ENCODE measurements at places on chromosomes 5 and 9. TPM values are rescaled to one million over a fixed set of nuclear protein-coding genes. Genes with fewer than 3 reads are reported as not detected.

- H3K27me3 ChIP-seq, result no peaks in the 10 kb centered on the region
- no peak for DNase-seq
These were observed 184.4 kb upstream of the FTMT start for GRCh38 chr5:121667292-121667691.

GRCh38 chr5:150901446-150901845, 3.3 kb downstream of the ZNF300 start:
- H3K36me3 ChIP-seq, result no peaks in the 10 kb centered on the region
- H3K27ac ChIP-seq, result no peak overlapping the region
- H3K4me1 ChIP-seq, result no peaks in the 10 kb centered on the region
- DNase-seq, result no peak
- H3K4me3 ChIP-seq, result no peak overlapping the region

DNA sequence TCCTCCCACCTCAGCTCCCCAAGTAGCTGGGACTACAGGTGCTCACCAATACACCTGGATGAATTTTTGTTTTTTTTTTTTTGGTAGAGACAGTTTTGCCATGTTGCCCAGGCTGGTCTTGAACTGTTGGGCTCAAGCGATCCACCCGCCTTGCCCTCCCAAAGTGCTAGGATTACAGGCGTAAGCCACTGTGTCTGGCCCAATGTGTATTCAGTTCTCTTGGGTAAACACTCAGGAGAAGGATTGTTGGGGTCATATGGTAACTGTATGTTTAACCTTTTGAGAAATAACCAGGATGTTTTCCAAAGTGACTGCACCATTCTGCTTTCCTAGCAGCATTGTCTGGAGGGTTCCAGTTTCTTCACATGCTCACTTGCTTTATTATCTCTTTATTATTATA, 67.4 kb downstream of the TNPO1 start:
- no peaks in the 10 kb centered on the region for H3K27me3 ChIP-seq
- no peak overlapping the region for H3K27ac ChIP-seq
- no peak for DNase-seq
- peaks cover 98% of the 10 kb centered on the region for H3K36me3 ChIP-seq
- H3K4me1 ChIP-seq, result no peaks in the 10 kb centered on the region

DNA sequence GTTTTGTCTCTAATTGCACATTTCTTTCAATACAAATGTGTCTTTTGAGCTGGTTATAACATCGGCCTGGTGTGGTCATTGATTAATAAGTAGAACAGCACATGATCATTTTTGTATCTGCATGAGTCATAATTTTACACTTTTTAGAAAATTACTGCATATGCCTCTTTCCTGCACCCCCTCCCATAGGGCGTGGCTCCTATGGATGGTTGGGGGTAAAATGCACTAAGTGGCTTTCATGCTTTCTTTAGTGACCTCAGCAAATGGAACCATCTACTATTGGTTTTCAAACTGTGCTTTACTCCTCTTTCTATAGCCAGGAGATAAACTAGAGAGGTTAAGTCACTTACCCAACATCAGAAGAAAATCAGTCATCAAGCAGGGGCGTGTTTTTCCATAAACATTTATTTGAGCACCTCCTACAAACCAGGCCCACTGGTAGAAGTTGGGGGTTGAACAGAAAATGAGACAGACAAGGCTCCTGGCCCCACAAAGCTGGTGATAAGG, 3.8 kb downstream of the ANXA6 start:
- peaks cover 74% of the 10 kb centered on the region for H3K4me1 ChIP-seq
- no peak for DNase-seq
- no peak overlapping the region for H3K27ac ChIP-seq
- no peak overlapping the region for H3K4me3 ChIP-seq
- H3K36me3 ChIP-seq, result no peaks in the 10 kb centered on the region

DNA sequence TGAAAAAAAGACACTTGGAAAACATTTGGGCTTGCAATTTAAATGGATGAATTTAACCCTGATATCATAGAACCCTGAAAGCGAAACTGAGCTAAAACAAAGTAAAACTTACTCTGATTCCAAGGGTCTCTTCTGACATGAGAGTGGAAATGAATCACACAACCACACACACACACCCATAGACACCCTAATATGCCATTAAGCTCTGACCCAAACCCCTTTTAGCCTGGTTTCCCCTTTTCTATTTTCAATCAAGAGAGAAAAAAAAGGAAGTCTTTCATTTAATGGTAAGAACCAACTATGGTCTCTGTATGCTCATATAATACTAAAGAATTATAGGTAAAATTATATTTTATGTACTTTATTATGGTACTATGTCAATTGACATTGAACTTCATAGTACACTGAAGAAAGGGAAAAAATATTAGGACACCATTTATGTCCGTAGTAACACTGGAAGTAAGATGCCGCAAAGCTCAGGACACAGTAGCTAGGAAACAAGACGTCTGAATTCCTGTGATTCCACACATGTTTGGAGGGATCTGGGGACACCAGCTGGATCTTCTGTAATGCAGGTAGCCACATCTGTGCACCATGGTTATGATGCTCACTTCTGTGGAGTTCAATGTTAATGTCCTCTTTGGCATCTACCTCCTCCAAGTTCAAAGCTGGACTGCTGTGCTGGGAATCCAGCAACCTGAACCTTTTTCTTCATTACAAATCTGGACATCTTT, 95.8 kb downstream of the PCSK1 start:
- peak overlapping the region; percentile 11 for H3K27ac ChIP-seq
- no peaks in the 10 kb centered on the region for H3K27me3 ChIP-seq
- peaks cover 15% of the 10 kb centered on the region for H3K4me1 ChIP-seq
- DNase-seq, result no peak

DNA sequence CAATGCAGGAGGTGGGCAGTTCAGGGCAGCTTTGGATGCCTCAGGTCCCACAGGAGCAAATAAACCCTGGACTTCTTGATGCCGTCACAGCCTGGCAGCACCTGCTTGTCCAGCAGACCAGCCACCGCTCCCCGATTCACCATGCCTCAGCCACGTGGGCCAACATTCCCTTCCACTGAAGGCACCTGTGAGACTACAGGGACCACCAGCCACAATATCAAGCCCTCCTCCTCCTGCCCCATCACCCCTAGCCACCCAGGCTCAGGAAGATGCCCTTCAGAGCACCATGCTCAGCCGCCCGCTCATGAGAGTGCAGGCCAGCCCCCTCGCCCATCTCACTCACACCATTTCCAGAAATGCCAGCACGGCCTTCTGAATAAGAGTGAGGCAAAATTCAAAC, 234.7 kb downstream of the SYK start:
- no peaks in the 10 kb centered on the region for H3K36me3 ChIP-seq
- no peak for DNase-seq
- H3K27me3 ChIP-seq, result no peaks in the 10 kb centered on the region
- H3K4me3 ChIP-seq, result no peak overlapping the region
- no peak overlapping the region for H3K27ac ChIP-seq

DNA sequence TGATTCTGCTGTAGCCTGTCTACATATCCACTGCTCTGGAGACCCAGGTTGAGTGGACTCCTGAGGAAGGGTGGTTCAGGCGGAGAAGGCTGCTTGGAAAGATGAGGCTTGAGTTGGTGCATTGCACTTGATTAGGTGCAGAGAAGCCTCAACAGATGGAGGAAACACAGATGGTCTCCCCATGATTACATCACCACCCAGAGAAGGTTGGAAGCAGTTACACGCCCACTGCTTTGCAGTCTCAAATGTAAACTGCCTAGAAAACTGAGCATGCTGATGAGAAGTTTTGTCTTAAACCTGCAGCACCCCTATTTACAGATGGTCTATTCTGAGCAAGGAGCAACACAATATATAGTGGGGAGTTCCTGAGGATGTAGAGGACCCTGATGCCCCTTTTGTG, 266.6 kb downstream of the PIK3R1 start:
- no peaks in the 10 kb centered on the region for H3K4me1 ChIP-seq
- H3K27ac ChIP-seq, result no peak overlapping the region
- no peaks in the 10 kb centered on the region for H3K27me3 ChIP-seq
- no peaks in the 10 kb centered on the region for H3K36me3 ChIP-seq
- H3K4me3 ChIP-seq, result no peak overlapping the region
- no peak for DNase-seq

- H3K27me3 ChIP-seq, result no peaks in the 10 kb centered on the region
- H3K36me3 ChIP-seq, result no peaks in the 10 kb centered on the region
- no peak overlapping the region for H3K4me3 ChIP-seq
- peaks cover 17% of the 10 kb centered on the region for H3K4me1 ChIP-seq
- H3K27ac ChIP-seq, result no peak overlapping the region
- DNase-seq, result no peak
These were observed 24.6 kb downstream of the KDM4C start for GRCh38 chr9:6782345-6782744.

DNA sequence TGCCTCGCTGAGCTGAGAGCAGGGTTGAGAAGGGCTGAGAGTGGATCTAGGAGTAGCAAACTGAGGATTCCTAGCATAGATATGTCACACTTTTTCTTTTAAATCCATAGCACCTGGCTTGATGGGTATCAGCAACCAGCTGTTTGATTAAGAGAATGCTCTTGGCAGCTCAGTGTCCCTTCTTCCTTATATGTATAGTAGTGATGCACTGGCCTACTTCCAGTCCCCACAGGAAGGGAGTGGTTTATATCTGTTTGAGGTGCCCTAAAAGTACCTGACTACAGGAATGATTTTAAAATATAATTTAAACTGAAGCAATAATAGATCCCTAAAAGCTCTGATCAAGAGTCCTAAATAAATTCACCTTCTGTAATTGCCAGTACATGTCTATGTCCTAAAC, 546.8 kb upstream of the ZNF608 start:
- H3K27ac ChIP-seq, result no peak overlapping the region
- H3K4me3 ChIP-seq, result no peak overlapping the region
- H3K36me3 ChIP-seq, result no peaks in the 10 kb centered on the region
- H3K27me3 ChIP-seq, result no peaks in the 10 kb centered on the region
- no peaks in the 10 kb centered on the region for H3K4me1 ChIP-seq
- DNase-seq, result no peak

DNA sequence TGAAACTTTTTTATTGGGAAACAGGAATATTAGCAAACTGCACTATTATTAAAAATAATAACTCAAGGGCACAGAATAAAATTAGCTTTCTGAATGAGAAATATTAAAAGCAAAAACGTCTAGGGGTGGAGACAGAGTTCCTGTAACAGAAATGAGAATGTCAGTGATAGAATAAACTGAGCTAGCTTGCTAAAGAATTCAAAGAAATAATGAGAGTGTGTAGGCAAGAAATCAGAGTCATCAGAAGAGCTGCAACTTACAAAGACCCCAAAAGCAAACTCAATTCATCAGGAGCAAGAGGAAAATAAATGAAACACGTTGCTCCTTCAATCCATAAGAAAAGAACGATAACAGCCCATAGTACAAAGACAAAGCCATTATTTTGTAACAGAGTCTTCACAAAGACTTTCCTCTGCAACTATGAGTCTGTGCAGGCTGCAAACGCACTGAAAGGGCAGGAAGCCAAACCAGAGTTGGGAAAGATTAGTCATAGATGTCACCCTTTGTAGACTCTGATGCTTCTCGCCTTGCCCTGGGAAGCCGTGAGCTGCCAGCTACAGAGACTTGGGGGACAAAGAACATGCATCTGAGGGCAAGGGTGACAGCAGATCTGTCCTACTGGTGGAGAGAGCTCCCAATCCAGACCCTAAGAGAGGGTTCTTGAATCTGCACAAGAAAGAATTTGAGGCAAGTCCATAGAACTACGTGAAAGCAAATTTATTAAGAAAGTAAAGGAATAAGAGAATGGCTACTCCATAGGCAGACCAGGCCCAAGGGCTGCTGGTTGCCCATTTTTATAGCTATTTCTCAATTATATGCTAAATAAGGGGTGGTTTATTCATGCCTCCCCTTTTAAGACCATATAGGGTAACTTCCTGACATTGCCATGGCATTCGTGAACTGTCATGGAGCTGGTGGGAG, 40.8 kb downstream of the SHC3 start:
- DNase-seq, result no peak
- H3K4me3 ChIP-seq, result no peak overlapping the region
- no peak overlapping the region for H3K27ac ChIP-seq
- no peaks in the 10 kb centered on the region for H3K27me3 ChIP-seq

- H3K4me1 ChIP-seq, result no peaks in the 10 kb centered on the region
- peaks cover 6% of the 10 kb centered on the region for H3K36me3 ChIP-seq
- H3K27me3 ChIP-seq, result no peaks in the 10 kb centered on the region
- no peak overlapping the region for H3K27ac ChIP-seq
These were observed 52.7 kb downstream of the DENND4C start for GRCh38 chr9:19283072-19283710.

- H3K27ac ChIP-seq, result no peak overlapping the region
- no peaks in the 10 kb centered on the region for H3K36me3 ChIP-seq
- H3K27me3 ChIP-seq, result no peaks in the 10 kb centered on the region
- H3K4me3 ChIP-seq, result no peak overlapping the region
These were observed 125.0 kb downstream of the EPB41L4A start for GRCh38 chr5:112294126-112294525.

DNA sequence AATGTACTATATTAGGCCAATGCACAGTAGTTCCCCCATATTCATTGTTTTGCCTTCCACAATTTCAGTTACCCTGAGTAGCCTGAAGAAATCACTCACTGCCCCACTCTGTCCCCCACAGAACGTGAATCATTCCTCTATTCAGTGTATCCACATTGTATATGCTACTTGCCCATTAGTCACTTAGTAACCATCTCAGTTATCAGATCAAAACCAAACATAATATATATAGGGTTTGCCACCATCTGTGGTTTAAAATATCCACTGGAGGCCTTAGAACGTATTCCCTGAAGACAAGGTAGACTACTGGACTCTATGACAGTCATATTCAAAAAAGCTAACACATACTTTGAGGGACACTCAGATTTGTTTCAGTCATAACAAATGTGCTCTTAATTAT, 465.7 kb upstream of the RGMB start:
- no peaks in the 10 kb centered on the region for H3K27me3 ChIP-seq
- no peaks in the 10 kb centered on the region for H3K36me3 ChIP-seq
- H3K27ac ChIP-seq, result no peak overlapping the region
- DNase-seq, result no peak
- no peaks in the 10 kb centered on the region for H3K4me1 ChIP-seq
- no peak overlapping the region for H3K4me3 ChIP-seq

- H3K4me3 ChIP-seq, result no peak overlapping the region
- no peaks in the 10 kb centered on the region for H3K36me3 ChIP-seq
- DNase-seq, result no peak
- H3K27me3 ChIP-seq, result no peaks in the 10 kb centered on the region
These were observed 68.2 kb downstream of the THBS4 start for GRCh38 chr5:80103371-80103770.

Gene DNAH5
- 4.6 TPM for total RNA-seq

Gene TMED7
- 93.5 TPM for total RNA-seq

Gene DNAJC25
- total RNA-seq, result 6.6 TPM

Gene ROR2
- total RNA-seq, result 5.5 TPM

Gene SV2C
- 0.32 TPM for total RNA-seq

Gene SYNPO
- total RNA-seq, result 151 TPM

Gene ARID3C
- total RNA-seq, result not detected
